ENCODE measurements at places on chromosomes 3 and 15.

- DNase-seq, result no peak
These were observed 615.7 kb upstream of the UBE2E2 start for GRCh38 chr3:22587446-22587845.

DNA sequence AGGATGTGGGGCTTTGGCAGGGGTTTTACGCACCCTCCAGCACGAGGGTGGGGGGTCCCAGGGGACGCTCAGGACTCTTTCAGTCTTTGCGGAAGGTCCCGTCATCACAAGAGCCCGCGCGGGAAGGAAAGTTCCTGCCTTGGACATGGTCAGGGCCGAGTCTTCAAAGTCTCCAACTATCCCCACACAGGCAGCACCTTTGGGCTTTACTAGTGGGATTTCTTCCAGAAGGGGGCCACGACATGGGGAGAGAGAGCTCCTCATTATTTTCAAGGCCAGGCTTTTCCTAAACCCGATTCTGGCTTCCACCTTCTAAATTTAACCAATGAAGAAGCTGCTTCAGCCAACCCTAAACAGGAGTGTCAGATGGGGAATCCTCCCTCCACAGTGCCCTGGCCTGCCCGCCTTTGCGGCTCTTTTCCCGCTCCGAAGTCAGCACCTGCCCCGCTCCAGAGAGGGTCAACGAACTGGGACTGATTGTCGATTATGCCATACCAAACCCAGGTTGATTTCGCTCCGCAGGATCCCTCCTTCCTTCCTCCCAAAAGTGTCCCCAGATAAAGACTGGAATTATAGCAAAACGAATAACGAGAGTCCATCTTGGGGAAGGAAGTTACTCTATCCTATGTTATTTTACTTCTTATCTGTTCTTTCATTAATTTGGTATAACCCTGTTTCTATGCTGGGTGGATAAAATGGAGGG is 11.0 kb downstream of the SHOX2 start:
- DNase-seq, result no peak

DNA sequence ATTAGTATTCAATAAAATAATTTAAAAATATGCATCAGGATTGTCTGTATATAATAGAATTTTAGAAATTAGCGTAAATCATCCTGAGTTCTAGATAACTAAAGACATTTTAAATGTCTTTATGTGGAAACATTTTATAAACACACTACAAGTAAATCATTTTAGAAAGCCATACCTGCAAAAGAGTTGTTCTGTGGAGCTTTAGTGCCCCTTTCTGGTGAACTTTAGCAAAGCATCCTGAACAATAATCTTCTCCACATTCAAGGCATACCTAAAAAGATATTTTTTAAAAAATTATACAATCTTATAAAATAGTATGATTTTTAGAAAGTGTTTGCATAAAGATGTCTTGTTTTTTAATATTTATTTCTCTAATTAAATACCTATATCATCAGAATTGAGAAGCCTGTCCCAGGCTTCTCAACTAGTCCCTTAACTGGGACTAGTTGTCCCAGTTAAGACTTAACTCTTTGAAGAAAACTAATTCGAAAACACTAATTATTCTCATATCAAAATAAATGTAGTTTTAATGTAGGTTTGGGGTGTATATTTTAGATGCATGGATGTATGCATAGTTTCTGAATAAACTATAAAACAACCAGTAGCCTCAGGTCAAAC is 29.7 kb downstream of the ZBBX start:
- no peak for DNase-seq

GRCh38 chr3:138492980-138493675 is 58.7 kb downstream of the ESYT3 start:
- no peak for DNase-seq

- no peak for DNase-seq
These were observed 85.5 kb upstream of the FAM3D start for GRCh38 chr3:58751882-58752567.

DNA sequence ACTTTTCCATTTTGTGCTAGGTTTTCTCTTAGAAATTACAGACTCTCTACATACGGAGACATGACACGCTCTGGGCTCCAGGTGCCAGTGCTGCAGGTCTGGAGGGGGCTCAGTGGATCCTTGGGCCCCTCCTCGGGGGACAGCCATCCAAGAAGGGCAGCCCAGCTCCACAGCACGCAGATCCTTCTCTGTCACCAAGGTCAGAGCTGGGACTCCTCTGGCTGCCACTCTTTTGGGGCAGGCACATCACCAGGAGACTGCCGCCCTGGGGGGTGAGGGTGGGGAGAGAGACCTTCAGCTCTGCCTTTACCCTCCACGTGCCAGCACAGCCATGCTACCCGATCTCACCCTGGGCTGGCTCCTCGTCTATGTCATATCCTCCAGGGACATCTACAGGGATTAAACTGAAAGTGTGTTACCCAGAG is 65.6 kb downstream of the ATP10A start:
- DNase-seq, result peak; percentile 48

- peak; percentile 30 for DNase-seq
These were observed 602.0 kb upstream of the KCNMB2 start for GRCh38 chr3:177934001-177934891.

DNA sequence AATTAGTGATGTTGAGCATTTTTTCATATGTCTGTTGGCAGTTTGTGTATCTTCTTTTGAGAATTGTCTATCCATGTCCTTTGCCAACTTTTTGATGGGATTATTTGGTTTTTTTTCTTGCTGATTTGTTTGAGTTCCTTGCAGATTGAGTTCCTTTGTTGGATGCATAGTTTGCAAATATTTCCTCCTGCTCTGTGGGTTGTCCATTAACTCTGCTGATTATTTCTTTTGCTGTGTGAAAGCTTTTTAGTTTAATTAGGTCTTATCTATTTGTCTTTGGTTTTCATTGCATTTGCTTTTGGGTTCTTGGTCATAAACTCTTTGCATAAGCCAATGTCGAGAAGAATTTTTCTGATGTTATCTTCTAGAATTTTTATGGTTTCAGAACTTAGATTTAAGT is 414.6 kb downstream of the EPHA6 start:
- no peak for DNase-seq

DNA sequence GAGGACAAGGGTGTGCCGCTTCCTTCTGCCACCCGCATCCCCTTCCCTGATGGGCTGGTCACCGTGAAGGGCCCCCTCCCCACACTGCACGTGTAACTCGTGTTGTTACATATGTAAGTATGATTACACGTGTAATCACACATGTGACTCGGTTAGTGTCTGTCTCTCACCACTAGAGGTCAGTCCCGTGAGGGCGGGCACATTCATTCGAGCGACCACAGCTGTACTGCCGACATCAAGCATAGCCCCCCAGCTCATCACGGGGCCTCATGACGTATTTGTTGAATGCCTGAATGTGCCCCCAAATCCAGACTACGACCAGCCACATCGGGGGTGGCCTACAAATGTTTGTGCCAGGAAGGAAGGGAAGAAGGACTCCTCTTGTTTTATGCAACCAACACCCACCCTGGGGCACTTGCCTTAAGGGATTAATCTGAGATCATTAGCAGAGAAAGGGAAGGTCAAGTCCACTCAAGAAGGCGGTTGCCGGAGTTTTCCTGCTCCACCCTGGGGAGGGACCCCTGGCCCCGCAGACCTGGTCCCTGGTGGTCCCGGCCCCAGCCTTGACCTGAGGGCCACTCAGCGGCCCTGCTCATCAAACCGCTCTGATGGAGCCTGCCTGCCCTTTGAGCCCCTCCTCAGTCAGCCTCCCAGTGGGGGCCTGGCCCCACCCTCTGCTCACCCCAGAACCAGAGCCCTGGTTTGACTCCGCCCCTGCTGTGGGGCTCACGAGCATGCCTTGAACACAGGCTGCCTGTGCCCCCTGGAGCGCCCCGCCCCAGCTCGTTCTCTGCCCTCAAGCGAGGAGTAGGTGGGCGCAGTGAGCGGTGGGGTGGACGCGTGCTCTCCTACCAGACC is 52.8 kb downstream of the RGMA start:
- peak; percentile 36 for DNase-seq

GRCh38 chr3:143693506-143693905 is 154.8 kb downstream of the SLC9A9 start:
- DNase-seq, result no peak

- DNase-seq, result no peak
These were observed 102.6 kb upstream of the ABI3BP start for GRCh38 chr3:101095693-101096430.

- no peak for DNase-seq
These were observed 228.9 kb upstream of the MRPL3 start for GRCh38 chr3:131731709-131732108.

DNA sequence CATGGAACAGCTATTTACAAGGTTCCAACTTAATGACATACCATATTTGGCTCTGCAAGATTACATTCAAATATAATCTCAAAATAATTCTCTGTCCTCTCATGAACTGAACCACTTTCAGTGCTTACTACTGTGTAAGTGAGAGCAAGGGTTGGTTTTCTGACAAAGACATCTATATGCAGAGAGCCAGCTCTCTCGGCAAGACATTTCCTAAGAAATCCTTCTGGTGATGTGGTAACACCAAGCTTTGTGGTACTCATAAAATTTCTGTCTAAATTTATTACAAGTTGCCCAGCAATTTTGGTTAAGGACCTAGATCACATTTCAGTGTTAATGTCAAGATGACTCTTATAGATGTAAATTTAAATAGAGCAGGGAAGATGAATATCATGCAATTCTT is 184.9 kb downstream of the GAP43 start:
- no peak for DNase-seq

DNA sequence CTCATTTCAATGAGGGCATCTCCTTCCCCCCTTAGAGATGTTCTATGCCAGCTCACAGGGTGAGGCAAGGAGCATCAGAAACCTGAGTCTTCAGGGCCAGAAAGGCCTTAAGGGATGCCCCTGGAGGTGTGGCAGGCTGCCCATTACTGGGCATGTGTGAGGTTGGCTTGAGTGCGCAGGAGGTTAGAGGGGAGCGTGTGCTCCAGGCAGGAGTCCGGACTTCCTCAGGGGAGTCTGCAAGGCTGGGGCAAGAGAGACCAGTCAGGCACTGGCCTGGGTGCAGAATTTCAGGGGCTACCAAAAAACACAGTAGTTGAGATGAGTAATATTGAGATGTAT is 1.9 kb downstream of the LOXL1 start:
- no peak for DNase-seq

- DNase-seq, result peak; percentile 27
These were observed 12.4 kb downstream of the GORASP1 start for GRCh38 chr3:39094851-39095677.

- peak; percentile 65 for DNase-seq
These were observed 103.1 kb downstream of the CMSS1 start for GRCh38 chr3:99920481-99921376.

DNA sequence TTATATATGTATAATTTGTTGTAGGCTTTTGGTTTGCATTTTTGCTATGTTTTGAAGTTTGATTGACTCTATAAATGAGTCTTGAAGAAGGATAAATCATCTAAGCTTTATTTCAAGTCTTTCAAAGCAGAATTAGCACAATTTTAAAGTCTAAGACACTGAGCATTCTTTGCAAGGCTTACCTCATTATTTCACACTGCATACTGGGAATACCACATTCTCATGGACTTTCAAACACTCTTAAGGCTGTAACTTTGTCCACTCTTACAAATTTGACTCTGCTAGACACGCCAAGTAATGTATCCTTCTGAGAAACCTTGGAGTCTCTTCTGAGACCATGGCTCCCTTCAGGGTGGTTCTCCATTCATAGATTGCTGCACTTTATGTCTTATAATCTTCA is 281.3 kb upstream of the COL8A1 start:
- DNase-seq, result no peak

DNA sequence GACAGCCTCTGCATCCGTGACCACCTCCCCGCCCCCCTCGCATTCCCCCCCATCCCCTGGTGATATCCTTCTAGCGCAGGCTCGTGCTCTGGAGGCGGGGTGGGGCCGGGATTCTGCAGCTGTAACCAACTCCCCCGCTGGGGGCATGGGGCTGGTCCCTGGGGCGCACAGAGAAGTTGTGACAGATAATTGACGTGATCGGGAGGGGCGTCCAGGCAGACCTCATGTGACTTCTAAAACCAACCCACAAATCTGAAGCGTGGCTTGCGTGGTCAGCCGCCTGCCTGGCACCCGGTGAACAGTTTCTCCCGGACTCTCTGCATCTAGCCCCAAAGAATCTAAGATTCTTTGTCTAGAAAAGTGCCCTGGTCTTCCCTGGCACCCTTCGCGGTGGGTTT is 100.6 kb upstream of the IGF1R start:
- no peak for DNase-seq

GRCh38 chr15:97652700-97653167 is 307.8 kb upstream of the ARRDC4 start:
- no peak for DNase-seq

DNA sequence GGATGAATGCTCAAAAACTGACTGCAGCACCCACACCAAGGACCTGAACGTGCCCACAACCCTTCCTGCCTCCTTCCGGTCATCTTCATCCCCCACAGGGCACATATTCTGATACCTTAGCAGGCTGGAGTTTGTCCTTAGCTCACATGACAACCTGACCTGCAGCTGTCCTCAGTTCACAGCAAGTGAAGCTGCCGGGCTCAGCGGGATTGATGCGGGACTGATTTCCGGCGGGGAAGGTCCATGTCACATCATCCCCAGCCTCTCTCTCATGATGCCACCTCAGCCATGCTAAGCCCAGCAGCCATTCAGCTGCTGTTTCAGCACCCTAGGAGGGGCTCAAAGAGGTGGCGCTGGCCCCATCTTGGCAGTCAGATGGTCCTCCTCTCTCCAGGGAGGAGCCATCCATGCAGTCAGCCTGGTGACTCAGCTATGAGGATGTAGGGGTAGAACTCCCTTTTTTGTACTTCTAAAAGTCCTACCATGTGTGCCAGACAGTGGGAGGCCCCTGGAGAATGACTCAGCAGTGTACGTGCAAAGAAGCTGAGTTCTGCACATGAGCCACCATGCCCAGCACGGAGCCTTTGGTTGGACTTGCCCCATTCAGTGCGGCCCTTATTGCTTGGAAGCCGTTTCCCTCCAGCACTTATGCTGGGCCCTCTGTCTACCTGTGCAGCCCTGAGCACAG is 9.5 kb downstream of the CA12 start:
- no peak for DNase-seq

DNA sequence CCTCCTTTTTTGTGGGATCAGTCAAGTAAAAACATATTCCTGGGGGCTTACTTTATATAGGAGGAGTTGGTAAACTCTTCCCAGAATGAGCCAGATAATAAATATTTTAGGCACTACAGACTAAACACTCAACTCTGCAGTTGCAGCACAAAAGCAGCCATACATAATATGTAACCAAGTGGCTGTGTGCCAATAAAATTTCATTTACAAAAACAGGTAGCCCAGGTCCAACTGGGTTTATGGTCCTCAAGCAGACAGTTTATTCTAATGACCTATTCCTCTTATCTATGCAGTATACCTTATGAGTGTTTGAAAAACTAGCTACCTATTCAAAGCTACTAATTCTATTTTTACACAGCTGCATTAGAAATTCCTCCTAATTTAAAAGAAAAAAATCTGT is 61.8 kb downstream of the FAIM start:
- no peak for DNase-seq

GRCh38 chr3:7710284-7710683 is 791.3 kb upstream of the LMCD1 start:
- no peak for DNase-seq

- DNase-seq, result no peak
These were observed 469.9 kb downstream of the GBE1 start for GRCh38 chr3:81291586-81291985.

GRCh38 chr15:69712991-69713390 is 260.4 kb downstream of the RPLP1 start:
- DNase-seq, result no peak

All from adrenal gland (tissue), 19 donors.